ENCODE measurements at places on chromosomes 12 and 14.

DNA sequence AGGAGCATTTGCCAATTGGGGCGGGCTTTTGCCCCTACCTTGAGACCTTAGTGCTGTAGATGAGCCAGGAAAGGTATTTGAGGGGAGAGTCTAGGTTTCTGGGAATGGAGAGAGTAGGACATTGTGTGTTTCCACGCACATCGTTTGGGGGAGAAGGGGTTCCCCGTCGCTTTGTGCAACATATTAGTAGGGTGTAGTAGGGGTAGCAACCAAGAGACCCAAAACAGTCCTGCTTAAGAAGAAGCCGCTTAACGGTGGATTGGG, 694 bp upstream of the PTGES3 start:
- peaks cover 27% of the 10 kb centered on the region for H3K4me1 ChIP-seq
- H3K36me3 ChIP-seq = peaks cover 2% of the 10 kb centered on the region
- DNase-seq = no peak
- no peaks in the 10 kb centered on the region for H3K27me3 ChIP-seq

GRCh38 chr14:20427231-20428009, 8.5 kb downstream of the KLHL33 start:
- H3K27me3 ChIP-seq = no peaks in the 10 kb centered on the region
- no peak overlapping the region for H3K4me3 ChIP-seq
- peaks cover 18% of the 10 kb centered on the region for H3K4me1 ChIP-seq
- DNase-seq = peak; percentile 72
- H3K27ac ChIP-seq = peak overlapping the region; percentile 74

DNA sequence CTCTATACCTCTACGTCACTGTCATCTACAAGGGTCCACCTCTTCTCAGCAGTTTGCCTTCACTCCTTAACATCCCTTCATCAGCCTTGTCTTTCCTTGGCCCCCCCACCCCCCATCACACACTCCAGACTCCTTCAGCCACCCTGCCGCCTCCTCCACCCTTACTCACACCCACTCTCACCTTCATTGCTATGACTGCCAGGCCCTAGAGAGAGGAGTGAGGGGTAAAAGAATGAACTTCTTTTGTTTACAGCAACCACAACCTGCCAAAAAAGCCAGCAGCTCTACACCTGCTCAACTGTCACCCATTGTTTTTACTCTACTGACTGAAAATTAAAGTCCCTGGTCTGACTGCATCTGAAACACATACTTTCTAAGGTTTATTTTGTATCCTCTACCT, 112.8 kb downstream of the DUSP6 start:
- H3K27ac ChIP-seq = no peak overlapping the region
- H3K4me3 ChIP-seq = no peak overlapping the region
- no peaks in the 10 kb centered on the region for H3K27me3 ChIP-seq
- DNase-seq = no peak

GRCh38 chr14:76916040-76916715, 90.0 kb downstream of the LRRC74A start:
- H3K4me3 ChIP-seq = no peak overlapping the region
- H3K36me3 ChIP-seq = no peaks in the 10 kb centered on the region
- no peak overlapping the region for H3K27ac ChIP-seq
- no peak for DNase-seq
- no peaks in the 10 kb centered on the region for H3K27me3 ChIP-seq
- H3K4me1 ChIP-seq = peaks cover 34% of the 10 kb centered on the region

GRCh38 chr12:74563927-74564326, 26.3 kb downstream of the ATXN7L3B start:
- H3K27ac ChIP-seq = no peak overlapping the region
- no peak for DNase-seq
- H3K36me3 ChIP-seq = no peaks in the 10 kb centered on the region
- H3K4me1 ChIP-seq = no peaks in the 10 kb centered on the region
- no peaks in the 10 kb centered on the region for H3K27me3 ChIP-seq

- H3K4me3 ChIP-seq = no peak overlapping the region
- no peaks in the 10 kb centered on the region for H3K27me3 ChIP-seq
- H3K27ac ChIP-seq = no peak overlapping the region
- DNase-seq = peak; percentile 31
Measured at GRCh38 chr12:85424581-85425348, 144.7 kb downstream of the ALX1 start.
